ENCODE measurements at places on chromosomes 3 and 15.
A peak's percentile ranks its signal among the peaks of the same experiment; 100 is the strongest.

- peak; percentile 17 for DNase-seq
These were observed 36.1 kb upstream of the MYO5C start for GRCh38 chr15:52331490-52332240.

GRCh38 chr3:94406595-94406994 is 343.7 kb downstream of the NSUN3 start:
- DNase-seq = no peak

GRCh38 chr15:77846360-77846759 is 213.6 kb upstream of the LINGO1 start:
- no peak for DNase-seq

DNA sequence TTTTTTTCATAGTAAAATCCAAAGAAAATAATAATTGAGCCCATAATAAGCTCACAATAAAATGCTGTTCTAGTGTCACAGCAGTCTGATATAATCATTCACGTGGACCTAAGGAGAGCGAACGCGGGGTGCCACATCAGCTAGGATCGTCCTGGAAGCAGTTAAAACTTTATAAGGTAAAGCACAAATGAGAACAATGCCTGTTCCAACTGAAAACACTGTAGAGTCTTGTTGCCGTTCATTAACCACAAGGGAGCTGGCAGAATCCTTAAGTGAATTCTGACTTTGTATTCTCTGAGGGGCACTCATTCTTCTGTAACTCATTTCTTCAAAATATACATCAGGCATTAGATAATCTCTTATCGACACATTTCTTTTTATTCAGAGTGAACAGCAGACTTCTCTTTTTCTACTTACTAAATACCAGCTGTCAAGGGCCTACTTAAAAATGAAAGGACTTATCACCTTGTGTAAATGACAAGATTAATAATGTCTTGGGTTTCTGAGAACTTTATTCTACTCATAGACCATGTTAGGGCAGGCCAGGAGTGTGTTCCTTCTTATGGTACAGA is 524.6 kb downstream of the MECOM start:
- no peak for DNase-seq

- DNase-seq = no peak
These were observed 4.1 kb downstream of the MAN2A2 start for GRCh38 chr15:90907051-90907660.

GRCh38 chr15:23403550-23403949 is 43.5 kb downstream of the GOLGA6L2 start:
- no peak for DNase-seq
